A549 (cell line): ENCODE measurements at places on chromosomes 7 and 10.

DNA sequence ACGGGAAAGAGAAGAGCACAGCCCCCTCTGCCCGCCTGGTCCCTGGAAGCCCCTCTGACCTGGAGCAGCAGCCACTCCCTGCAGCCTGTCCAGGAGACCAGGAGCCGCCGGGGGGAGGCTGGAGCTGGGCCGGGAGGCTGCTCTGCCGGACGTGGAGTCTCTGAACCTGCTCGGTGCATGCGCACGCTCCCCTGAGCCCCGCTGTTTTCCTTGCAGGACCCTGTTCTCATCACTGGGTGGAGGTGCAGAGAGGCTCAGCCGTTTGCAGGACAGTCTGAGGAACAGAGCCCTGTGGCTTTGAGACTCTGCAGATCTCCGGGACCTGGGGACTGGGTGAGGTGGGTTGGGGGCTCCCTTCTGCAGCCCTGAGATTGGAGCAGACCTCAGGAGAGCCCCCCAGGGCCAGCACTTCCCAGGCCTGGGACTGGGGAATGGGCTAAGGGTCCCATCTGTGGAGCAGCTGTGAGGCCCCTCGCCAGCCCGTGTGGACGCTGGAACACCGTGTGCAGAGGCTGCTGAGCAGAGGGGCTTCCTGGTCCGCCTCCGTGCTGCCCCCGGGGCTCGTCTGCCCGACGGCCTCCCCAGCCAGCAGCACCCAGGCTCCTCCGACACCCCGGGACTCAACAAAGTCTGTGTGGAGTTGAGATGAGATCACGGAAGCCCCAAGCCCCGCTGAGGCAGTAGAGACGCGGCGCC lies 48.5 kb upstream of the ADGRA1 start:
- peak; percentile 51 for DNase-seq

DNA sequence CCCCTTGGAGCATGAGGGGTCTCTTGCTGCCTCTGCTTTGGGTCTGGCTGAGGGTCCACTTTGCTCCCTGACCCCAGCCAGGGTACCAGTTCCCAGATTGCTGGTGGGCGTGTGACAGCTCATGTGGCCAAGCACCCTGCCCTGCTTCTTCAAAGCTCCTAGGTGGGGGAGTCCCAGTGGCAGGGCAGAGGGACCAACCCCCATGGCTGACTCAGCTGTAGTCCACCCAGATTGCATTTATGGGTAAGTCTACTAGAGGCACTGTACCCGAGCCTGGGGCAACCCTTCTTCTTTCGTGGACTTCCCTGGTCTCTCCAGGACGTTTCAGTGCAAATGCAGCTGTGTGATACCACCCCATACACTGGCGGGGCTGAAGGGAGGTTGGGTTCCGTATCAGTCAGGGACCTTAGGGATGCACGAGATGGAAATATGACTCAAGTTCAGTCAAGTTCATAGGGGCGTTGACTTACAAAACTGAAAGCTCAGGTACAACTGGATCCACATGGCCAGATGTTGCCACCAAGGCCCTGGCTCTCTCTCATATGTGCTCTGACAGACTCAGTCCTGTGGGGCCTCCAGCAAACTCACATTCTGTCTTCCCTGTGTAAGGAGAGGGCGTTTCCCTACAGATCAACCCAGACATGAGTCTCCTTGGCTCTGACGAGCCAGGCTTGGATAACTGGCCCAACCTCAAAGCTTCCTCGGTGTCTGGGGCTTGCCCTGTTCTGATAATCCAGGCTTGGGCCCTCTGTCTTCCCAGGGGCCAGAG lies 13.6 kb downstream of the PTPRE start:
- no peak for DNase-seq

- no peak for DNase-seq
These were observed 164.4 kb downstream of the GLRX3 start for GRCh38 chr10:130300608-130301020.

GRCh38 chr7:23175938-23176337 lies 5.9 kb upstream of the NUP42 start:
- no peak for DNase-seq

DNA sequence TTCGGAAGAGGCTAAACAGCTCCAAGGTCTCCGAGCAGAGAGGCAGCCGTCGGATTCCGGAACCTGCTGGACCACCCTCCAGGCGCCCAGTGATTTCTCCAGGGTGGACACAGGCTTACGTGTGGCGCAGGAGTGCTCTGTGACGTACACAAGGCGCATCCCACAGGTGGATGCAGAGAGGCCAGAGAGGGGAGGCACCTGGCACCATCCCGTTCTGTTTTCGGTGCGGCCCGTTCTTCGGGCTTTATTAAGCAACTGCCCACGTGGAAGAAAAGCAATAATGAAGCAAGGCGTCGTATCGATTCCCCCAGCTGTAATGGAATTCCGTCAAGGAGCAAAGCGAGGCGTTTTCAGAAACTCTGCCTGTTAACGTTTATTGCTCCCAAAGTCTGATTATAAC lies 163.6 kb downstream of the PTPRN2 start:
- no peak for DNase-seq

DNA sequence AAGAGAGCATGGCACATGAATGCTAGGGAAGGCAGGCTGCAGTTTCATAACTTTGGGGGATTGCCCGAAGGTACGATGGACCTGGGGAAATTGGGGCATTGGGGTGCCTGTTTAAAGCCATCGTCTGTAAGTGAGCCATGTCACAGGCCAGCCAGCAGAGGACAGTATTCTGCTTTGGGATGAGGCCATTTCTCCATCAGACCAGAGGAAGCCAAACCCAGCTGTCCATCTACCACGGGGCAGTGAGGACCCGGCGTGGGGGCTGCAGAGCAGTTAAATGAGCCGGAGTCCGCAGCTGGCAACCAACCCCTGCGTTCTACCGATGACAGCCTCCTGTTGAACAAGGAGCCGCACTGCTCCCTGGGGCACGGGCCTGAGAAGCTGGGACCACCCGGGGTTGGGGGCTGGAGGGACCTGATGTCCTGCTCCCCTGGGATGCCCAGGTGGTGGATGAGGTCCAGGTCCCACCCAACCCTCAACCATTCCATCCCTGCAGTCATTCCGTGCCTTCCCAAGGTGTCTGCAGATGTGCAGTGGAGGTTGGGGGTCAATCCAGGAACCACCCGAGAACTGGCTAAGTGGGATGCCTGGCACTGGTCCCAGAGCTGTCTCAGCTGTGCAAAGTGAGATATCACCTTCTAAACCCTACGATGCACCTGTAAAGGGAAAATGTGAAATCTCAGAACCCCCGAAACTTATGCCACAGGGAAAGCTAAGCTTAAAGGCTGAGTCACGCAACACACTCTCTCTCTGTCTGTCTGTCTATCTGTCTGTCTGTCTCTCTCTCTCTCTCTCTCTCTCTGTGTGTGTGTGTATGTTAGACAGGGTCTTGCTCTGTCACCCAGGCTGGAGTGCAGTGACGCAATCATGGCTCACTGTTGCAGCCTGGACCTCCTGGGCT lies 12.1 kb upstream of the RHBDD2 start:
- DNase-seq = peak; percentile 77

- no peak for DNase-seq
These were observed 522.1 kb upstream of the FOXK1 start for GRCh38 chr7:4159761-4160554.

DNA sequence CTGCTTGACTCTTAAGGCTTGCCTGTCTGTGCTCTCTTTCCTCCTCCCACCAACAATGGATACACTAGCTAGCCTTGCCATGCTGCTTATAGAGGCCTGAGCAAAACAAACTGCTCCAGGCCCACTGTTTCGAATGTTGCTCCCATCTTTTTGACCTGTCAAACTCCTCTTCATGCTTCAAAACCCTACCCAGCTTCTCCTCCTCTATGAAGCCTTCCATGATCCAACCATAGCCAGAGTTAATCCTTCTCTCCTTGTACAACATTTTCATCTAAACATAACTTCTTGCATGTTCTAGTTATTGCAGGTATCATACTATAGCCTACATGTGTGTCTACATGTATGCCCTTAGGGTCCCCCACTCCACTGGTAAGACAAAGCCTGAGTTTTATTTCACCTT lies 426.7 kb upstream of the MGMT start:
- no peak for DNase-seq

DNA sequence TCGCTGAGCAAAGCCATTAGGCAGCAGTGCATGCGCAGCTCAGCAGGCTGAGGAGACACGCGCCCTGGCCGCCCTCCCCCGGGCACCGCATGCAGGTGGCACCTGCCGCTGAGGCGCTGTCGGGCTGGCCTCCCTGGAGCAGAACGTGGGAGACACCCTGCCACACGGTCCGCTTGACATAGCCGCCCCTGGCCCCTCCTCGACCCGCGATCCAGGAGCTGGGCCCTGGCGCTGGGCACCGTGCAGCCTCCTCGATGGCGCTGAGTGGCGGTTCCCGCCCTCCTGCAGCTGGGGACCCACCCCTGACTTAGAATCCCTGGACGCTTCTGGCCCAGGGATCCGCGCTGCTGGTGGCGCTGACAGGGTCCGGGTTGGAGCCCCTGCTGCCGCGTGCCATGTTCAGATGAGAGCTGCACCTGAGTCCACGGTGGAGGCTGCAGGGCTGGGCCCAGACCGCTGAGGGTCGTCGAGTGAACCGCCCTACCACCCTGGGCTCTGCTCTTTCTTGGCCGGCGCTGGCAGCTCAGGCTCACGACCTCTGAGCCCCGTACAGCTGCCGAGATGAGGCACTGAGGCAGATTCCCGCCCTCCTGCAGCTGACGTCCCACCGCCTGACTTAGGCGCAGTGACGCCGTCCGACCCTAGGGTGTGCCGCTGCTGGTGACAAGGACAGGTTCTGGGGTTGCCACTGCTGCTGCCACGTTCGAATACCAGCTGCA lies 116.8 kb downstream of the OR13A1 start:
- DNase-seq = no peak

DNA sequence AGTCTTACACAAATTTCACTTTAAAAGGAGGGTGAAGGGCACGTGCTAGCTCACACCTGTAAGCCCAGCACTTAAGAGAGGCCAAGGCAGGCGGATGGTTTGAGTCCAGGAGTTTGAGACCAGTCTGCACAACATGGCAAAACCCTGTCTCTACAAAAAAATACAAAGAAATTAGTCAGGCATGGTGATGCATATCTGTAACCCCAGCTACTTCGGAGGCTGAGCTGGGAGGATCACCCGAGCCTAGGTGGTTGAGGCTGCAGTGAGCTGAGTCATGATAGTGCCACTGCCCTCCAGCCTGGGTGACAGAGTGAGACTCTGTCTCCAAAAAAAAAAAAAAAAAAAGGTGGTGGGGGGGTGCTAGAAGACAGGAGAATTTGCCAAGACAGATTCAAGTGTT lies 237.3 kb upstream of the KLF14 start:
- DNase-seq = no peak

- no peak for DNase-seq
These were observed 818 bp upstream of the SUPV3L1 start for GRCh38 chr10:69179089-69179742.

GRCh38 chr7:99674995-99675742 lies 4.6 kb downstream of the CYP3A5 start:
- no peak for DNase-seq

GRCh38 chr7:111744501-111745155 lies 182.3 kb upstream of the IMMP2L start:
- DNase-seq = no peak

- no peak for DNase-seq
These were observed 118.4 kb downstream of the ABCA13 start for GRCh38 chr7:48289656-48290055.
